Esophagus squamous epithelium (tissue), 5 donors: ENCODE measurements at places on chromosomes 12 and 14.

DNA sequence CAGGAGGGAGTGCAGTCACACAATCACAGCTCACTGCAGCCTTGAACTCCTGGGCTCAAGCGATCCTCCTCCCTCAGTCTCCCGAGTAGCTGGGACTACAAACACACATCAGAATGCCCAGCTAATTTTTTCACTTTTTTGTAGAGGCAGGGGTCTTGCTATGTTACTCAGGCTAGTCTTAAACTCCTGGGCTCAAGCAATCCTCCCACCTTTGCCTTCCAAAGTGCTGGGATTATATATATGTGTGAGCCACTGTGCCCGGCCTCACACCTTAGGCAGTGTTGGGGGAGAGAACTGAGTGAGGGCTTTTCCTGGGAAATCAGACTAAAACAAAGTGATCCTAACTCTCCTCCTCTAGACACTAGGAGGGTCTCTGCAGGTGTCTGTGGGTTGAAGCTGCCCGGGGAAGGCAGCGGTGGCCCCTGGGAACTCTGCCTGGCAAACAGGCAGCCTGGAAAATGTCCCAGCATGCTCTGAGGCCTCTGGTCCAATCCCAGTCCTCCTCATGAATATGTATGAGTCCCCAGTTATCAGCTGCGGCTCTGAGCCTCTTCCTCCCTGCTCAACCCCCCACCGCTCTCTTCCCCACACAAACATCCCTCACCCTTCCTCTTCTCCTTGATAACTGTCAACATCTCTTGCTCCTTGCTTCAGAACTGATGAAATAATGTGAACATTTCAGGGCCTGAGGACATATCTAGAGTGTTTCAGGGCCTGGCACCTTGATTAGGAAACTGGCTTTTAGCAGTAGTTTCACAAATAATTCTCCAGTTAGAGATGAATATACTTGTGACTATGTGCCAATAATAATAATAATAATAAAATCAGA is 7.9 kb upstream of the NAA25 start:
- H3K4me1 ChIP-seq = peaks cover 68% of the 10 kb centered on the region
- no peaks in the 10 kb centered on the region for H3K36me3 ChIP-seq
- H3K27me3 ChIP-seq = no peaks in the 10 kb centered on the region
- peak overlapping the region; percentile 77 for H3K27ac ChIP-seq

- H3K27me3 ChIP-seq = no peaks in the 10 kb centered on the region
- no peaks in the 10 kb centered on the region for H3K36me3 ChIP-seq
- DNase-seq = no peak
- H3K4me1 ChIP-seq = no peaks in the 10 kb centered on the region
Observed at GRCh38 chr12:29286081-29286790, 94.7 kb downstream of the ERGIC2 start.

GRCh38 chr14:29442696-29443095 is 485.0 kb downstream of the PRKD1 start:
- no peaks in the 10 kb centered on the region for H3K36me3 ChIP-seq
- no peak for DNase-seq
- H3K27ac ChIP-seq = no peak overlapping the region

DNA sequence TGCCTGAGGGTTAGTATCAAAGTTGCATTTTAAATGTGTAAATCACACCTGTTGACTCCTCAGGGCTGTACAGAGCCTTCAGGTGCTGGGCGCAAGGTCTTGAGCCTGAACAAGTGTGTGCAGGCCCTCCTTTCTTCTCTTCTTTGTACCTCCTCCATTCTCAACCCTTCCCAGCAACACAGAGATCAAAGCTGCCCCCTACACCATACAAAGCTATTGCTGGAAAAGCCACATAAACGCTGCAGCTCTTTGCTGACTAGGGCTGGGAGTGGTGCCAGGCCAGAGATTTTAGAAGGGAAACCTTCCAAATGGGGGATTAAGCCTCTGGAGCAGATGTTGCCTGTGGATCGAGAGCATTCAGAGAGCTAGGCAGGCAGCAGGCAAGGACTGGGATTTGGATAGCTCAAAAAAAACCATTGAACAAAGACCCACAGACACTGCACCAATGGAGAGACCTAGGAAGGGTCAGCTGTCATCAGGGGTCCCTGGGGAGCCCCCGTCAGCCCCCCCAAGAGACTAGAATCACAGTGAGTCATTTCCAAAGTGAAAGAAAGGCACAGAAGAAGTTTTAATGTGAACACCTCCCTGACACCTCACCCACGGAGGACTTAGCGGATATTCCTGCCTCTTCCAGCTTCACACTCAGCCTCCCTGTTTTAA is 18.2 kb upstream of the SUSD6 start:
- H3K36me3 ChIP-seq = no peaks in the 10 kb centered on the region
- no peaks in the 10 kb centered on the region for H3K27me3 ChIP-seq

- no peak overlapping the region for H3K4me3 ChIP-seq
- no peak for DNase-seq
Observed at GRCh38 chr12:122130150-122130549, 43.9 kb downstream of the IL31 start.

DNA sequence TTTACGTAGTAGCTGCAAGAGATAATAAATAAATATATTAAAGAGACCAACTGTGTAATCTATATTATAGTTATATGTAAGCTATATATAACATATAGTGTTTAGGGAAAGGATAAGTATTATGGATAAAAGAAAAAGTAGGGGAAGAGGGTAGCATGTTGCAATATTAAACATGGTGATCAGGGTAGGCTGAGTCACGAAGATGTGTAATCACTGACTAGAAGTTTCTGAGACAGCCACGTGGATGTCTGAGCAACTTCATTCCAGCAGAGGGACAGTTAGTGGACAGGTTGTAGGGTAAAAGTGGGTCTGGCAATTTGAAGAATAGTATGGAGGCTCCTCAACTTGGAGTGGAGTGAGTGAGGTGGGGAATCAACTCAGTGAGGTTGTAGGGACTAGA is 109.7 kb downstream of the ANO4 start:
- no peak overlapping the region for H3K27ac ChIP-seq
- no peaks in the 10 kb centered on the region for H3K36me3 ChIP-seq
- H3K4me1 ChIP-seq = no peaks in the 10 kb centered on the region
- no peak overlapping the region for H3K4me3 ChIP-seq
- no peak for DNase-seq

DNA sequence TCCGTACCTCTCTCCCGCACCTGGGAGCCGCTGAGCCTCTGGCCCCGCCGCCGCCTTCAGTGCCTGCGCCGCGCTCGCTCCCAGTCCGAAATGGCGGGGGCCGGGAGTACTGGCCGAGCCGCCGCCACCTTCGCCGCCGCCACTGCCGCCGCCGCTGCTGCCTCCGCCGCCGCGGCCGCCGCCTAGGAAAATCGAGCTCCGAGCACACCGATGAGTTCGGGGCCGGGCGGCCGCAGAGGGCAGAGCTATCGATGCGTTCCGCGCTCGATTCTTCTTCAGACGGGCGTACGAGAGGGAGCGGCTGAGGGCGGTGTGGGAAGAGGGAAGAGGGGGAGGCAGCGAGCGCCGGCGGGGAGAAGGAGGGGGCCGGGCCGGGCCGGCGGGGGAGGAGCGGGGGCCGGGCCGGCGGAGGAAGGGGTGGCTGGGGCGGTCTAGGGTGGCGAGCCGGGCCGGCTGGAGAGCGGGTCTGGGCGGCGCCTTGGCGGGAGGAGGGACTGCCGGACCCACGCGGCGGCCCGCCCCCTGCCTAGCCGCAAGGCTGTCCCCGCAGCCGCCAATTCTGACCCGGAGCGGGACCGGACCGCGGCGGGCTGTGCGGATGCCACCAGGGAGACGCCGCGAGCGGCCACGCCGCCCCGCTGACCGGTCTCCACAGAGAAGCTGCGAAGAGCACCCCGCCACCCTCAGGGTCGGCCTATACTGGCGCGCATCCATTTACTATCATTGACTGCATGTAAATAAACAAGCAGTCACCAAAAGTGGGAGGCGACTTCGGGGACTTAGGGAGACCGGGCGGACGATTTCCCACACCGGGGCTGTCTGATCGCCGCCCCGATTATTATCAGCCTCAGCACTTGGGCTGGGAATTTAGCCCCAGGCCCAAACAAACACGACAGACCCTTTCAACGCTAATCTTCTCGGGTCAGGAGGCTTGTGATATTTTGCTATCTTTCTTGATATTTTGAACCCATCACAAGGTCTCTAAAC is at the start of gene KRAS:
Gene KRAS, minus strand, starts transcription at position 186 of the 987 bp plus-strand sequence.
- no peaks in the 10 kb centered on the region for H3K36me3 ChIP-seq
- peaks cover 6% of the 10 kb centered on the region for H3K4me1 ChIP-seq
- H3K27ac ChIP-seq = peak within 1 kb of the TSS; percentile 94
- peak; percentile 85 for DNase-seq
- peak within 1 kb of the TSS; percentile 99 for H3K4me3 ChIP-seq

GRCh38 chr14:22800346-22800745 is 14.9 kb downstream of the SLC7A7 start:
- H3K27me3 ChIP-seq = no peaks in the 10 kb centered on the region
- H3K27ac ChIP-seq = no peak overlapping the region
- H3K4me1 ChIP-seq = no peaks in the 10 kb centered on the region
- no peak for DNase-seq

DNA sequence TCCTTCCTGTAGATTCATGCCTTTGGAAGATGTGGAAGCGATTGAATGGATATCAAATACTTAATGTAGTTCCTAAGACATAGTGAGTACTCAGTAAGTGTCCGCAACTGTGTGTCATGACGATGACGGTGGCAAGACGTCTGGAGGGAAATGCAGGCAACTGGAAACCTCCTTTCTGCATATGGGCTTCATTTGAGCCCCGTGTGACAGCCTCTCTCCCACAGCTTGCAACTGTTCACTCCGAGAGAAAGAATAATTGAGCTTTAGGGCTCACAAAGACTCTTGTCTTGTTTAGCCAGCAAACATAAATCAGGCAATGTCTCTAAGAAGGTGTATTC is 6.9 kb downstream of the CFAP251 start:
- peaks cover 5% of the 10 kb centered on the region for H3K4me1 ChIP-seq
- DNase-seq = no peak
- H3K36me3 ChIP-seq = no peaks in the 10 kb centered on the region
- H3K27ac ChIP-seq = peak overlapping the region; percentile 55
- H3K27me3 ChIP-seq = no peaks in the 10 kb centered on the region

GRCh38 chr12:93602897-93603668 is 30.6 kb downstream of the SOCS2 start:
- no peaks in the 10 kb centered on the region for H3K27me3 ChIP-seq
- no peak overlapping the region for H3K4me3 ChIP-seq
- DNase-seq = no peak
- H3K36me3 ChIP-seq = no peaks in the 10 kb centered on the region
- H3K27ac ChIP-seq = no peak overlapping the region

DNA sequence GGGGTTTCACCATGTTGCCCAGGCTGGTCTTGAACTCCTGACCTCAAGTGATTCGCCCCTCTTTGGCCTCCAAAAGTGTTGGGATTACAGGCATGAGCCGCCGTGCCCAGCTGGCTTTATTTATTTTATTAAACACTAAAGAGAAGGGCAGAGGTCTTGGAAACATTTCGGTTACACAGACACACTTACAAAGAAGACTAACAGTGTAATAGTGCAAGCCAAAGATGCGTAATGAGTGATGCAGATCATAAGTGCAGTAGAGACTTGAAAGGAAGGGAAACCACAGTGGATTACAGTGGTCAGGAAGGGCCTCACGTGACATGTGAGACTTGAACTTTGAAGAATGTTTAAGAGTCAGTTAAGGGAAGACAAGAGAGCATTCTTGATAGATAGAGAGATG is 33.9 kb upstream of the CDK17 start:
- no peak overlapping the region for H3K4me3 ChIP-seq
- no peak overlapping the region for H3K27ac ChIP-seq
- no peaks in the 10 kb centered on the region for H3K36me3 ChIP-seq
- no peaks in the 10 kb centered on the region for H3K27me3 ChIP-seq
- no peak for DNase-seq

DNA sequence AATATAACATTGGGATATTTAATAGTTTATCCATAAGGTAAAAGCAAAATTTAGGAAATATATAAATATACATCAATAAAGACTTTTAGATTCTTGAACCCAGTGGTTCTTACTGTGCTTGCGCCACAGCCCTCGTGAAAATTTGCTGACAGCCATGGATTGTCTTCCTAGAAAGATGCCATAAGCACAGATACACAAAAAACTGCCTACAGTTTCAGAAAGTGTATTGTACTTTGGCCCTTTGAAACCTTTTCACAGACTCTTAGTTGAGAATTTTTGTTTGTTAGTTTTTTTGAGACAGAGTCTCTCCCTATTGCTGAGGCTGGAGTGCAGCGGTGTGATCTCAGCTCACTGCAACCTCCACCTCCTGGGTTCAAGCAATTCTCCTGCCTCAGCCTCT is 28.1 kb downstream of the DEPDC4 start:
- H3K4me1 ChIP-seq = no peaks in the 10 kb centered on the region
- H3K27me3 ChIP-seq = no peaks in the 10 kb centered on the region
- H3K36me3 ChIP-seq = no peaks in the 10 kb centered on the region

DNA sequence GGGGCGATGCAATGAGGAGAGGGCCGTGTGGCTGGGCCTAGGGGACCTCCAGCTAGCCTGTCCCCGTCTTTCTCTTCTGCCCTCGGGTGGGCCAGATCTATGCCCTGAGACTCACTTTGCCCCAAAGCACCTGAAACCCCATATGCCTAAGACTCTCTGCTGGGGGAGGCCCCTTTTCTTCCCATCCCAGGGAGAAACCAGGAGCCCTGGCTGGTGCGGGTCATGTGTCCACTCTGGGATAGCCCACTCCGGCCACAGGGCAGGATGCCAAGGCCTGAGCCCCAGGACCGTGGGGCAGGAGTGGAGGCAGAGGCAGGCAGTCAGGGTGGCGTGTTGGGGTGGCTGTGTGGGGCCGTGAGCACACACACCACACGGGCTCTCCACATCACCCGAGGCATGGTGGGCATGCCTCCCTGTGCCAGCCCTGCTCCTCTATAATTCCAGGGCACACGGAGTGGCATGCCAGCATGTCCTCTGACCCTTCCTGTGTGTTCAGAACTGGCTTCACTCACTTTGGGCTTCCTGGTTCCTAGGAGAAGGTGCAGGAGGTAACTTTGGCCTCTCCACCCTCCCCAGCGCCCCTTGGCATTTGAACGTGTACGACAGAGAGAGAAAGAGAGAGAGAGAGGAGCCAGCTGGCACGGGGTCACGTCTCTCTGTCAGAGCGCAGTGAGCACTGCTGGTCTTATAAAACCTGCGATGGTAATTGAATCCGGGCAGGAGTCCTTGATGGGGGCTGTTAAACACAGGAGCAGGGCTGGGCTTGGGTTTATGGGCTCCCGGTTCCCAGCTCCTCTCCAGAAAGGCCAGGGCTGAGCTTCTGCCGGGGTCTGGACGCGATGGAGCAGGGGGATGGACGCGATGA is 144.2 kb downstream of the KIF26A start:
- H3K27ac ChIP-seq = no peak overlapping the region
- no peaks in the 10 kb centered on the region for H3K4me1 ChIP-seq
- H3K27me3 ChIP-seq = no peaks in the 10 kb centered on the region
- no peak overlapping the region for H3K4me3 ChIP-seq
- DNase-seq = no peak

DNA sequence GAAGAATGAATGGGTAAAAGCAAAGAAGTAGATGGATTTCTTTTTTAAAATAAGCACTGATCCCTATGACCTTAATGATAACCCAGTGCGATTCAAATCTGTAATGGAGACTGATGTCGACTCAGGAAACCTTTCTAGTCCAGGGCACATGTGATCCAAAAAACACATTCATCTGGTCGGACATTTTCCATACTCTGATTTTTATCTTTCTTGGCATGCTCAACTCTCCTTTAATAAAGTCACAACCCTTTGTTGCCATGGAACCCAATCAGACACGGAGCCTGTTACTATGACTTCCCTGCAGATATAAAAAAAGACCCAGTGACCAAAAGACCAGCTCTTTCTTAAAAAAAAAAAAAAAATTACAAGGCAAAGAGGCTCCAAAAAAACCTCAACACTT is 27.9 kb downstream of the TMCC3 start:
- H3K27me3 ChIP-seq = no peaks in the 10 kb centered on the region
- no peaks in the 10 kb centered on the region for H3K4me1 ChIP-seq
- peak overlapping the region; percentile 78 for H3K27ac ChIP-seq
- H3K36me3 ChIP-seq = no peaks in the 10 kb centered on the region
- peak overlapping the region; percentile 56 for H3K4me3 ChIP-seq
